ENCODE measurements at places on chromosomes 16 and 17.

DNA sequence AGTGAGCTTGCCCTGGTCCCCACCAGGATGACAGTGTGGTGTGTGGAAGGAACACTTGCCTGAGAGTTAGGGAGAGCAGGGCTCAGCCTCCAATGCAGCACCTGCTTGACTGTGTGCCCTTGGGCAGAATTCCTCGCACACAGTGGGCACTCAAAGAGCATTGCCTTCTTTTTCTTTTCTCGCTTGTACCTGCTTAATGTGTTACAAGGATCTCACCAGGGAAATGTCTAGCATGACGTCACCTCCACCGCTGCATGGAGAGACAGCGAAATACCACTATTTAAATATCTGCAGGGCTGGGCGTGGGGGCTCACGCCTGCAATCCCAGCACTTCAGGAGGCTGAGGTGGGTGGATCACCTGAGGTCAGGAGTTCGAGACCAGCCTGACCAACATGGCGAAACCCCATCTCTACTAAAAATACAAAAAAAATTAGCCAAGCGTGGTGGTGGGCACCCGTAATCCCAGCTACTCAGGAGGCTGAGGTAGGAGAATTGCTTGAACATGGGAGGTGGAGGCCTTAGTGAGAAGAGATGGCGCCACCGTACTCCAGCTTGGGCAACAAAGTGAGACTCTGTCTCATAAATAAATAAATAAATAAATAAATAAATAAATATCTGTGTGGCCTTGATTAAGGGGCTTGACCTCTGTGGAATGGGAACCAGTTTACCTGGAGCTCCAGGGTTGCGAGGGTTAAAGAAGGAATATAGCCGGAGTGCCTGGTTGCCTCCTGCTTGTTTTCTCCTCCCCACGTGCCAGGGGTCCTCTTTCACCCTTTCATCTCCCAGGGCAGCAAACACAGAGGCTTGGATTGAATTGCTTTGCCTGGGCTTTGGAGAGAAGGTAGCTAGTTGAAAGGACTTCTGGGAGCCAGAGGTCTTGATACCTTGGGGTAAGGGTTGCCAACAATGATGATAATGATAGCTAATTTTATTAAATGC lies 16.3 kb downstream of the SNX29 start:
- DNase-seq, result no peak

DNA sequence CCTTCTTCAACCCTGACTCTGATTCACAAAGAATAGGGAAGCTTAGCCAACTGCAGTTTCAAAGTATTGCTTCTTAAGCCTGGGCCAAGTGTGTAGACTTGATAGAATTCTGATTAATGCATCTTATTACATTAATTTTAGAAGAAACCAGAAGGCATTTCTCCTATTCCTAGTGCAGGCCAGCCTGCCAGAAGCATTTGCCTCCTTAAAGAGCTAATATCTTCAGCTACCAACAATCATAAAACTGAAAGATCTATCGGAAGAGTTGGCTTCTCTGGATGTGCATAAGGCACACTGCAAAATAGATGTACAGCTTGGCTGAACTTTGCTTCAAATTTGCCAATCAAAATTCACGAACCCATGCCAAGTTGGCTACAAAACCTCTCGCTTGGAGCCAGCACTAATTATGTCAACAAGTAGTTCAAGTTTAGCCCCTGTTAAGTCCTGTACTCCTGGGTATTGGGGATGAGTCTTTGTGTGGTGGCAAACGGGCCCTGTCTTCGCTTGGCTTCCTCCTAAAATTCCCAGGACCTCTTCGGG lies 717.8 kb downstream of the WWOX start:
- no peak for DNase-seq

DNA sequence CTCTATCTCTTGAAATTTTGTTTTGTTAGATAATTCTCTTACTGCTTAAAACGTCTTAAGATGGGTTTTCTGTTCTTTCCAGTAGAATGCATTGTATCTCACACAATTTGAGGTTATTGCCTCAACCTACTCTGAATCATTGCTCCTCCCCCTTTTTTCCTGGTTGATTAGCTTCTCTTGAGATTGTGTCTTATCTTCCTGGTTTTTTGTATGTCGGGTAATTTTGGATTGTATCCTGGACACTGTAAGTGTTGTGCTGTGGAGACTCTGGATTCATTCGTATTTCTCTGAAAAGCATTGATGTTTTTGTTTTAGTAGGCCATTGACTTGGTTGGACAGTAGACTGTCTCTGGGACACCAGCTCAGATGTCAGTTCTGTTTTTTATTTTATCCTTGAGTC lies 26.1 kb downstream of the PRKCB start:
- no peak for DNase-seq

DNA sequence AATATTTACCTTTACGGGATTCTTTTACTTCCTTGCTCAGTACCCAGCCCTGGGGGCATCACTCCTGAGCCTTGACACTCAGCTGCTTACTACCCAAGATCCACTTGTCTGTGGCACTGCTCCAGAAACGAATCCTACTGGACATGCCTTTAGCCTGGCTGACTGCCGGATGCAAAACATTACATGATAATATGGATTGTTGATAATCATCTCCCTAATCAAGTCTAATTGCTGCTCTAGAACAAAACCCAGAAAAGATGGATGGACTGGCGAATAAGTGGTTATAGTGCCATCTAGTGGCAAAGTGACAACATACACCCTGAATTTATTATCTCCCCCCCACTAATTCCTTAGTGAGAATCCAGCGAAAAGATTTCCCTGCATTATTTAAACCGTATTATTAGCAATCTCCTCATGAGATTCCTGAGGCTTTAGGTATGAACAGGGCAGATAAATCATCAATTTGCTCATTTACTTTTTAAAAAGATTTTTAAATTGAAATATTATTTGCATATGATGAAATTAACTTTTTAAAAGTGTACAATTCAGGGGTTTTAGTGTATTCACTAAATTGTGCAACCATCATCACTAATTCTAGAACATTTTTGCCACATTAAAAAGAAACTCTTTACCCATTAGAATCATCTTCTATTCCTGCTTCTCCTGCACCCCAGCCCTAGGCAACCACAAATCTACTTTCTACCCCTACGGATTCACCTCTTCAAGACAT lies 61.6 kb downstream of the RGS9 start:
- no peak for DNase-seq

DNA sequence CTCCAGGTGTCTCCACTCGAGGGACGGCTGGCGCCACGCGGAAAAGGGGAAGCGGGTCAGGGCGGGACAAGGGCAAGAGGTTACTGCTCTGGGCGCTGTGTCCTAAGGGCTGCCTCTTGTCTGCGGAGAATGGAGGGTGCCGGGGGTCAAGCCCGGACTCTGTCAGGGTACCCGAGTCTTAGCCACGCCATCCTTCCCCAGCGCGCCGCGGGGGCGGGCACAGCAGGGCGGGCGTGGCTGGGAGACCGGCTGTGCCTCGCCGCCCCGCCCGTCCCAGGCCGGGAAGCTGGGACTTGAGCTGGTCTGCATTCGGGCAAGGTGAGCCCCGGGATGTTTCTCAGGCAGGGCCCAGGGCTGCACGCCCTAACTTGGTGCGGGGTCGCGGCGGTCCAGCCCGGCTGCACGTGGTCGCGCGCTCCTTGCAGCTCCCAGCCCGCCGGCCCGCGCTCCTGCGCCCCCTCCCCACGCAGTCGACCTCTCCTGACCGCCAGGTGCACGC lies 6.2 kb upstream of the ACTG1 start:
- no peak for DNase-seq

DNA sequence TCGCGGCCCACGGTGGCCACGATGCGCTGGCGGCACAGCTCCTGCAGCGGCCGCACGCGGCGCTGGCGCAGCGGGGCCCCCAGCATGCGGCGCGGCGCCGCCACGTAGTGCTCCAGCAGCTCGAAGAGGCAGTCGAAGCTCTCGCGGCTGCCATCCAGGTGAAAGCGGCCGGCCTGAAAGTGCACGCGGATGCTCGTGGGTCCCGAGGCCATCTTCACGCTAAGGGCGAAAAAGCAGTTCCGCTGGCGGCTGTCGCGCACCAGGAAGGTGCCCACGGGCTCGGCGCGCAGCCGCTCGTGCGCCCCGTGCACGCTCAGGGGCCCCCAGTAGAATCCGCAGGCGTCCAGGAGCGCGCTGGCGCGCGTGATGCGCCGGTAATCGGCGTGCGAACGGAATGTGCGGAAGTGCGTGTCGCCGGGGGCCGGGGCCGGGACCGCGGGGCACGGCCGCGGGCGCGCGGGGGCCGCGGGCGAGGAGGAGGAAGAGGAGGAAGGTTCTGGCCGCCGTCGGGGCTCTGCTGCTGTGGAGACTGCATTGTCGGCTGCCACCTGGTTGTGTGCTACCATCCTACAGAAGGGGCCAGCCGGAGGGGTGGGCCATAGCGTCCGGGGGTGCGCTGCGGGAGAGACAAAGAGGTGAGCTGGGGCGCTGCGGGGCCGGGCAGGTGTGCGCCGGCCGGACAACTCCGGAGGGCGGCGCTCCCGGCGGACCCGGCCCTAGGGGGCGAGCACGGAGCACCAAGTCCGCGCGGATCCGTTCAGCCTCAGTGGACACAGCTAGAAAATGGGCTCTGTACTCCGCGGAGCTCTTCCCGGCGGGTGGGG lies 879 bp downstream of the SOCS1 start:
- DNase-seq, result no peak

- DNase-seq, result no peak
Observed at GRCh38 chr16:49409121-49409520, 35.5 kb downstream of the C16orf78 start.

DNA sequence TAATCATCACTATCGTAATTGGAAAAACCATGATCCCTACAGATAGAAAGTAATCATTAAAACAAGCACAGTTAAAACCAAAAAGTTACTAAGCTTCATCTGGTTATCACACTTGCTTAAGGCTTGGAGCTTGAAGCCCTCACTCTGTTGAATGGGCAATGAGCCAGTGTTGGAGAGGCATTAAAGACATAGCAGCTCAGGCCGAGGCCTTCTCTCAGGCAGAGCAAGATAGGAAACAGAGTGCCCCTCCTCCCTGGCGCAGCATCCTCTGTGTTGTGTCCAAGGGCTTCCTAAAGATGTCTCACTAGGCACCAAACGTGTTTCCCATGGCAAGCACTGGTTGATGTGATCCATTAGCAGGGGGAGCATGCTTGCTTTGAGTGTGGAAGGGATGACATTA lies 34.9 kb upstream of the LGALS9 start:
- DNase-seq, result no peak

GRCh38 chr17:28686296-28686695 lies 24.3 kb downstream of the SUPT6H start:
- no peak for DNase-seq

GRCh38 chr16:79612207-79612606 lies 11.7 kb upstream of the MAF start:
- DNase-seq, result no peak

DNA sequence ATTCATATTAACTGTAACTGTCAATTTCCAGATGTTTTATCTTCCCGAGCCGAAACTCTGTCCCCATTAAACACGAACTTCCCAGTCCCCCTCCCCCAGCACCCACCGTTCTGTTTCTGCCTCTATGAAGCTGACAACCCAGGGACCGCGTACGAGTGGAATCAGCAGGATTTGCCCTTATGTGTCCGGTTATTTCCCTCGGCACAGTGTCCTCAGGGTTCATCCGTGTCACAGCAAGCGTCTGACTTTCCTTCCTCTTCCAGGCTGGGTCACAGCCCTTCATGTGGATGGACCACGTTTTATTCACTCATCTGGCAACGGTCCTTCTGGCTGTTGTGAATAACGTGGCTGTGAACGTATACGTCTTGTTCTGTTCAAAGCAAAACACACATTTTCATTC lies 31.3 kb downstream of the METRNL start:
- DNase-seq, result no peak

GRCh38 chr17:38881600-38882191 lies 11.8 kb downstream of the LASP1 start:
- no peak for DNase-seq

Measured in esophagus squamous epithelium (tissue), 5 donors.